Activated CD8-positive, alpha-beta memory T cell treated with anti-CD3 and anti-CD28 coated beads for 4 hours (primary cell): ENCODE measurements at places on chromosomes 5 and 9.

DNA sequence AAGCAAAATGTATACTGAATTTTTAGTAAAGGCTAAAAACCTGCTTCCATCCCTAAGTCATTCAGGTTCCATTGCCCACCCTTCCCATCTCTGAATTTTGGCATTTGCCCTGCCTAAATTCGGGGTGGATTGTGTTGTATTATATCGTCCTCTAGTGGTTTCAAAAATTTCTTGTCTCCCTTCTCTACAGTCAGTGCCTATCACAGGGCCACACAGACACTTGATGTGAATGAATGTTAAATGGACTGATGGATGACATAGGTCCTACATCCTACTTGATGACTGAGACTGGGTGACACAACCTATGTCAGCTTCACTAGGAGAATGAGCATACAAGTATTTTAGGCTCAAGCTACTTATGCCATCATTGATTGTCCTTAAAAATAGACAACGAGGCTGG is 45.6 kb upstream of the SLC30A5 start:
- no peak for DNase-seq

DNA sequence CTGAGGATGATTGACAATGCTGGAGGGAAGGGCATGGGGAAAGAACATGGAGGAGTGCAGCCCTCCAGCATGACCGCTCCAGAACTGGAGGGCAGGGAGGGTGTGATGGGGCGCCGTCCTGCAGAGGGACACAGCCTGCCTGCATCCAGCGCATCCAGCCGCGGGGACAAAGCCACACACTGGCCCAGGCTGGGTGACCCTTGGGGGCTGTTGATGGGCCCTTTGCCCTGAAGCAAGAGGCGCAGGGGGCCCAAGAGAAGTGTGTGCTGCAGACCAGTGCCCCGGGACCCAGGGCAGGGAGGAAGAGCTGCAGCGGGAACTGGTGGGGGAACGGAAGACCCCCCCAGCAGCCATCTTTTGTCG is 169.8 kb upstream of the PPP1R26 start:
- DNase-seq: no peak

- no peak for DNase-seq
Measured at GRCh38 chr9:137076636-137077009, 694 bp upstream of the UAP1L1 start.

GRCh38 chr5:138657360-138657759 is 82.2 kb upstream of the HSPA9 start:
- DNase-seq: no peak

GRCh38 chr5:136726506-136726905 is 361.2 kb upstream of the TRPC7 start:
- no peak for DNase-seq

GRCh38 chr5:168002116-168002515 is 289.3 kb upstream of the WWC1 start:
- DNase-seq: no peak

GRCh38 chr9:98045234-98046179 is 11.0 kb upstream of the NANS start:
- no peak for DNase-seq

- DNase-seq: no peak
Measured at GRCh38 chr5:170021506-170021905, 41.2 kb upstream of the INSYN2B start.

DNA sequence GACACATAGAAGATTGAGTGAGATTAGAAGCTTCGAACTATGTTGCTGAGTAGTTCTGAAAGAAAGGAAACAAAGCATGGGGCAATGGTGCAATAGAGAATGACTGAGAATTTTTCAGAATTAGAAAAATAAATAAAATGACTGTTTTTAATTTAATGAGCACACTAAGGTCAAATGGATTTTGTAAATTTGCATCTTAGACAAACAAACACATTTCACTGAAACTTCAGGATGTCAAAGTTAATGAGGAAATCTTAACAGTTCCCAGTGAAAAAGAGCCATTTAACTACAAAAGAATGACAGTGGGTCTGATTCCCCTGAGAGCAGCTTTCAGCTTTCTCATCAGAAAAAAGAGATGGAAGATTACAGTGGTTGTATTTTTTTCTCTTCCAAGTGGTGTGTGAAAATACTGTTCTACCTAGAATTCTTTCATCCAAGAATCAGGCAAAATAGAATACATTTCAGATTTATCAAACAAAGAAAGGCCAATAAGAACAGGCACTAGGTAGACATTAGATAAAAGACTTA is 591.9 kb downstream of the SEMA5A start:
- no peak for DNase-seq

- no peak for DNase-seq
Measured at GRCh38 chr9:70100362-70100761, 56.7 kb downstream of the MAMDC2 start.

DNA sequence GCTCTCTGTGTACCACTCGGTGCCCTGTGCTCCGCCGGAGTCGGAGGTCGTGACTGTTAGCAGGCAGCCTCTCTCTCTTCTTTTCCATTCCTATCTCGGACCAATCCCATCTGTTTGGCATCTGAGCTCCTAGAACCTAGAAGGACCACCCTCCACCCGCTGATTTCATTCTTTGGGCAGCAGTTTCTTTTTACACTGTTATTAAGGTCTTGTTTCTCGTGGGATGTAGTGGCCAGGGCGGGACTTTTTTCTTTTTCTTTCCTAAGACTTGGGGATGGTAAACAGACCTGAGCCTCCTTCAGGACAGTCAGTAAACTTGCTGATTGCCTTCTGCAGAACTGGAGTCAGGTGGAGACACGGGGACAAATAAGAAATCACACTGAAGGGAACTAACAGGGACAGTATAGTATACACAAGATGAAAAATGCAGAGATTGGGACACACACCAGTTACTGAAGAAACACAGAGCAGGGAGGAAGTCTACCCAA is 500 bp downstream of the URM1 start:
- DNase-seq: no peak

GRCh38 chr5:39260095-39260494 is 40.7 kb upstream of the FYB1 start:
- no peak for DNase-seq

DNA sequence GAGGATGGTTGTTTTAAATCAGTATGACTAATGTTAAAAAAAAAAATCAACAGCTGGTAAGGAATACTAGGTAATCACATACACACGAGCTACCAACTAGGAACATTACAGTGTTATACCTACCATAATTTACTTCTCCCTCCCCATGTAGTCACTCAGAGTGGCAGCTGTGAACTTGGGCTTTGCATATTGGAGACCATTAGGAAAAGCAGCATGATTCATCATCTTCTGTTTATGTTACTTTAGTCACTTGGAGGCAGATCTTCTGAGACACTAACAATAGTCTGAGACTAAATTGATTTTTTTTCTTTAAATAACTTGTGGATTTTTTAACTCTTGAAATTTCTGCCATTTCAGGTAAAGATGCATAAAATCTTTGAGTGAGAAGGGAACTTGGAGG is 141.5 kb upstream of the NR4A3 start:
- DNase-seq: no peak

DNA sequence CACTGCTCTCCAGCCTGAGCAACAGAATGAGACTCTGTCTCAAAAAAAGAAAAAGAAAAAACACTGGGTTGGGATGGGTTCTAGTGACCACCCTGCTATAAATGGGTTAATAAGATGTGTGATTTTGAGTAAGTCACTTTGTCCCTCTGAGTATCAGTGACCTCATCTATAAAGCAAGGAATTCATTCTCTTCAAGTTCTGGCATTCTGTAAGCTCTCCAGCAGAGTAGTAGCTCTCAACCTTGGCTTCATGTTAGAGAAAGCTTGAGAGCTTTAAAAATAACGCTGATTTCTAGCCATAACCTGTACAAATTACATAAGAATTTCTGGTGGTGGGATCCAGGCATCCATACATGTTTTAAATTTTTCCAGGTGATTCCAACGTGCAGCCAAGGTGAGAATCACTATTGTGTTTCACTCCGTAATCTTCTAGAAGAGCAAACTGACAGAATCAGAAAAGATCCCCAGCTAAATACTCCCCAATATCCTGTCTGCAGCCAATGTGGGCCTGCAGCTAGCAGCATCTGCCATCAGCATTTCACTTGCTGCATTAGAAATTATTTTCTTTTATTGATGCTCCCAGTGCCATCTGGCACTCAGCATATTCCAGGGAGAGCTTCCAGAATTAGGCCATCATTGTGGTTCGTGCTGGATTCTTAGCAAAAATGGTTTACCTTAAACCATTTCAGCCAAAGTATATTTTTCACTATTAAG is 109.4 kb downstream of the FEM1C start:
- DNase-seq: no peak

- no peak for DNase-seq
Measured at GRCh38 chr5:78050888-78051287, 243.6 kb downstream of the AP3B1 start.

- DNase-seq: no peak
Measured at GRCh38 chr5:173782671-173783101, 105.5 kb upstream of the CPEB4 start.

GRCh38 chr5:87394411-87395165 is 18.1 kb downstream of the CCNH start:
- no peak for DNase-seq

DNA sequence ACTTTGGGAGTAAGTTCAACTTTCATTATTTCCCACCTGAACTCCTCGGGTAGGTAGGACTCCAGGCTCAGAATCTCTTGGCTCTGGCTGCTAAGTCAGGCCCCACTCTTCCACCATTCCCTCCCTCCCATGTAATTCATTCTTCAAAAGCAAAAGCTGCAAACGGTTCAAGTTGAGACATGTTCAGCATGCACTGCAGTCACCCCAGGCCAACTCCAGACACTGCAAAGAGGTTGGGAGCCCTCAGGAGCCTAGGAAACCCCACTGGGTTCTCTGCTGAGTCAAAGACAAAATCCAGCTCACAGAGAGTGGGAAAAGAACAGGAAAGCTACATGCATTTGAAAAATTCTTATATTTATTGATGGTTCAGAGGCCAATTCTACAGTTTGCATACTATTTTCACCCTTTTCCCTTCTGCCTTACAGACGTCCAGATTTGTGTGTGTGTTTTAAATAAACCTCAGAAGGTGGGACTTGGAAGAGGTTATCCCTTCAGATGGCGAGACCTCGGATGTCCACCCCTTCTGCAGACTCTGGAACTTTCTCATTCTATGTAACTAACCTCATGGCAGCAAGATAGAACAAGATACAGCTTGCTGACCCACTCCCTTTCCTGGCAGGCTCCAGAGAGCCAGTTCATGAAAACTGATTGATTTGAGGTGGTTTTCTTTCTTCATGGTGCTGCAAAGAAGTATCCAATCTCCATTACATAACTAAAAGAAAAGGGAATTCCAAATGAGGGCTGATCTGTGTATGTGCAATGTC is 65.7 kb upstream of the EQTN start:
- no peak for DNase-seq

GRCh38 chr5:133035224-133035623 is 8.9 kb upstream of the ZCCHC10 start:
- no peak for DNase-seq

DNA sequence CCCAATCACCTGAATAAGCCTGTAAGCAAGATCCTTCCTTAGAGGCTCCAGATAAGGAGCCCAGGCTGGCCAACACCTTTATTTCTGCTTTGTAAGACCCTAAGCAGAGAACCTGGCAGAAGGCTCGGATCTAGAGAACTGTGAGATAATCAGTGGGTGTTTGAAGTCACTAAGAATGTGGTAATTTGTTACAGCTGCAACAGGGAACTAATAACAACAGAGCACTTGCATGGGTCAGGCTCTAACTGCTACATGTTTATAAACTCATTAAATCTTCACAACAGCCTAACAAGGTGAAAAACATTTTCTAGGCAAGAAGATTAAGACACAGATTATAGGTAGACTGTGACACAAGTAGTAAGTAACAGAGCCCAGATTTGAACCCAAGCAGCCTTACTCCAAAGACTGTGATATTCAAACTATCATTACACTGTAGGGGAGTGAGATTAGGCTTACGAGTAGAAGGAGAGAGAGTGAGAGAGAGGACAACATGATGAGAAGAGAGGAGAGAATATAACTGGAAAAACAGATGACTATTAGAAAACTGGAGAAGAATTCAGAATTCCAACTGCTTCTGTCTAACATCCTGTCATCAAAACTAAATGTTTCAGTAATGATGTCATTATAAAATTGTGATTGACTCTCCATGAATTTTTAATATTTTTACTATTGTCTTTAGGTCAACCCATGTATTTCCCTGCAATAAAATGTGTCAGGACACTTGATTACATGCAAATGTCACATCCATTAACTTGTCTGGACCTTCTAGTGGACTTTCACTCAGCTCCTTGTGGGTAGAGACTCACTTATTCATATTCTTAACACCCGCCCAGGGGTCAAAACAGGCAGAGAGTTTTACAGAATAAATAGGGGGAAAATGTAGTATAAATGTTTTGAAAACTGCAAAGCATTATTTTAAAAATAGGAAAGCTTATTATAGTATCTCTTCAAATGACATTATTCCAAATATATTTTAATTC is 290.9 kb upstream of the RGMB start:
- no peak for DNase-seq

GRCh38 chr9:79637177-79637925 is 65.6 kb downstream of the TLE4 start:
- DNase-seq: no peak

- DNase-seq: no peak
Measured at GRCh38 chr9:131018621-131019020, 9.6 kb downstream of the LAMC3 start.

- no peak for DNase-seq
Measured at GRCh38 chr5:143672806-143673205, 139.2 kb upstream of the HMHB1 start.

DNA sequence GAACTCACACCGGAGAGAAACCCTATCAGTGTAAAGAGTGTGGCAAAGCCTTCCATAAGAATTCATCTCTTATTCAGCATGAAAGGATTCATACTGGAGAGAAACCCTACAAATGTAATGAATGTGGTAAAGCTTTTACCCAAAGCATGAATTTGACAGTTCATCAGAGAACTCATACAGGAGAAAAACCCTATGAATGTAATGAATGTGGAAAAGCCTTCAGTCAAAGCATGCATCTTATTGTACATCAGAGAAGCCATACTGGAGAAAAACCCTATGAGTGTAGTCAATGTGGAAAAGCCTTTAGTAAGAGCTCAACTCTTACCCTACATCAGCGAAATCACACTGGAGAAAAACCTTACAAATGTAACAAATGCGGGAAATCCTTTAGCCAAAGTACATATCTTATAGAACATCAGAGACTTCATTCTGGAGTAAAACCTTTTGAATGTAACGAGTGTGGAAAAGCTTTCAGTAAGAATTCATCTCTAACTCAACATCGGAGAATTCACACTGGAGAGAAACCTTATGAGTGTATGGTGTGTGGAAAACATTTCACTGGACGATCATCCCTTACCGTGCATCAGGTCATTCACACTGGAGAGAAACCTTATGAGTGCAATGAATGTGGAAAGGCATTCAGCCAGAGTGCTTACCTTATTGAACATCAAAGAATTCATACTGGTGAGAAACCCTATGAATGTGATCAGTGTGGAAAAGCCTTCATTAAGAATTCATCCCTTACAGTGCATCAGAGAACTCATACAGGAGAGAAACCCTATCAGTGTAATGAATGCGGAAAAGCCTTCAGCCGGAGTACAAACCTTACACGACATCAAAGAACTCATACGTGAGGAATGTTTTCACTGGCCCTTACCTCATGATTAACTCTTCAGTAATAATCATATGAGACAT is 8.9 kb upstream of the ZNF454 start:
- no peak for DNase-seq

- no peak for DNase-seq
Measured at GRCh38 chr9:12719431-12719830, 26.2 kb downstream of the TYRP1 start.
